GM12878 (cell line): ENCODE measurements at places on chromosomes 12 and 14. TPM values are rescaled to one million over a fixed set of nuclear protein-coding genes. Genes with fewer than 3 reads are reported as not detected.

GRCh38 chr12:91057368-91058165 lies at the start of gene KERA:
Gene KERA, minus strand, starts transcription at chr12:91058024. Its CDS starts 1,743 bp downstream, at chr12:91056281.
- H3K4me1 ChIP-seq, result no peaks in the 10 kb centered on the region
- no peak within 1 kb of the TSS for H3K4me3 ChIP-seq
- H3K27me3 ChIP-seq, result no peaks in the 10 kb centered on the region
- DNase-seq, result no peak

GRCh38 chr12:2443776-2444175 lies 351.0 kb upstream of the FKBP4 start:
- H3K4me3 ChIP-seq, result no peak overlapping the region
- H3K27ac ChIP-seq, result no peak overlapping the region
- no peaks in the 10 kb centered on the region for H3K36me3 ChIP-seq

GRCh38 chr12:54230555-54230954 lies 41.8 kb upstream of the SMUG1 start:
- no peak overlapping the region for H3K27ac ChIP-seq
- no peaks in the 10 kb centered on the region for H3K36me3 ChIP-seq
- no peak overlapping the region for H3K4me3 ChIP-seq

Gene INHBC
- polyA plus RNA-seq, result 0.09 TPM in 1 of 2 replicates, not detected in the other

DNA sequence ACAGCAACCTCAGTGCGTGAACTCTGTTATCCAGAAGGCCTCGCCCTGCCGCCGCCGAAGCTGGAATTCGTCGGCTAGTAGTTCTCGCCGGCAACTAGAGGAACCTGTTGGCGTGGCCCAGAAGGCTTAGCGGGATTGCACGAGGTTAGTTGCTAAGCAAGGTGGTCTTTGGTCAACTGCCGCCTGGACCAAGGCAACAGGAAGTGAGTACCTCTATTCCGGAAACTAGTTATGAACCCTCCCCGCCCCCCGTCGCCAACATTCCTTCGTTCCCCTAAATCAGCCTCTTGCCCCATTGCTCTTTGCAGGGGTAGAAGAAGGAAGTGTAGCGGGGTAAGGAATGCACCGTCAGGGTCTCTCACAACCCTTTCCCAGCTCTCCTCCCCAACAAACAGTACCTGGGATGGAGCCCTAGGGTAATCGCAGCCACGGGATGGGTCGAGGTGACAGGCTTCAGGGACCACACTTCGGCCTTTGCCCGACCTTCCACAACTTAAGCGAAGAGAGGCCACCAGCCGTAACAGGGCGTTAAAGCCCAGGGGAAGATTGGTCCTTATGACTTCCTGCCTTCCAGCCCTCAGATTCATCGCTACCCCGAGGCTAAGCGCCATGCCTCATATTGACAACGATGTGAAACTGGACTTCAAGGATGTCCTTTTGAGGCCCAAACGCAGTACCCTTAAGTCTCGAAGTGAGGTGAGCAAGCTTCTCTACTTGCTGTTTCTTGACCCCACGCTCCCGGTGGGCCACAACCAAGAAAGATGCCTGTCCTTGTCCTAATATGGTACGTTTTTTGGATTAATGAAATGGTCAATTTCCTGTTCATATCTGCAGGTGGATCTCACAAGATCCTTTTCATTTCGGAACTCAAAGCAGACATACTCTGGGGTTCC lies at the start of gene GMPR2:
GMPR2 (plus strand) TSS at position 285 of the 893 bp plus-strand sequence; CDS start at position 610, 325 bp downstream.
- H3K4me1 ChIP-seq, result peaks cover 14% of the 10 kb centered on the region
- H3K36me3 ChIP-seq, result peaks cover 25% of the 10 kb centered on the region
- no peaks in the 10 kb centered on the region for H3K27me3 ChIP-seq
- peak within 1 kb of the TSS; percentile 87 for H3K4me3 ChIP-seq
- peak within 1 kb of the TSS; percentile 84 for H3K27ac ChIP-seq

DNA sequence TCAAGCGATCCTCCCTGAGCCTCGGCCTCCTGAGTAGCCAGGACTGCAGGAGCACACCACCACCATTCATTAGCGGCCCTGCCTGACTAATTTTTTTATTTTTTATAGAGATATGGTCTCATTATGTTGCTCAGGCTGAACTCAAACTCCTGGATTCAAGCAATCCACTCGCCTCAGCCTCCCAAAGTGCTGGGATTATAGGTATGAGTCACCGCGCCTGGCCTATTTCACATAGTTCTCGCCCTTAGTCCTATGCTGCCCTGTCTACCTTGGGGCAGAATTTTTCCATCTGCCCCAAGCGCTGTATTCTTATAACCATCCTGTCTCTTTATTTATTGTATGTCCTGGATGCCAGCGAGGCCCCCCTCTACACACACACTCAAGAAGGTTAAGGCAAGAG lies 50.9 kb upstream of the BCL2L14 start:
- no peak overlapping the region for H3K27ac ChIP-seq
- H3K27me3 ChIP-seq, result no peaks in the 10 kb centered on the region
- H3K36me3 ChIP-seq, result no peaks in the 10 kb centered on the region
- no peak overlapping the region for H3K4me3 ChIP-seq
- H3K4me1 ChIP-seq, result peaks cover 33% of the 10 kb centered on the region

Gene EXOC3L4
- not detected in 2 replicates for polyA plus RNA-seq

Gene CLEC6A
- polyA plus RNA-seq, result not detected in 2 replicates

- peaks cover 9% of the 10 kb centered on the region; the same call in 1 of the 2 replicates for H3K27me3 ChIP-seq
- no peaks in the 10 kb centered on the region for H3K4me1 ChIP-seq
- H3K27ac ChIP-seq, result no peak overlapping the region
- no peak for DNase-seq
- no peaks in the 10 kb centered on the region for H3K36me3 ChIP-seq
Observed at GRCh38 chr14:104140213-104140462, 1.8 kb downstream of the KIF26A start.

- no peaks in the 10 kb centered on the region for H3K27me3 ChIP-seq
- no peak overlapping the region for H3K27ac ChIP-seq
- peak; percentile 33 for DNase-seq
Observed at GRCh38 chr12:7369274-7369729, 65.4 kb downstream of the ACSM4 start.

- no peak overlapping the region for H3K4me3 ChIP-seq
- peaks cover 14% of the 10 kb centered on the region for H3K4me1 ChIP-seq
- no peak overlapping the region for H3K27ac ChIP-seq
Observed at GRCh38 chr12:51910168-51910567, 2.9 kb downstream of the ACVRL1 start.

- no peak overlapping the region for H3K4me3 ChIP-seq
- H3K27ac ChIP-seq, result no peak overlapping the region
- no peaks in the 10 kb centered on the region for H3K36me3 ChIP-seq
- DNase-seq, result no peak
- H3K27me3 ChIP-seq, result no peaks in the 10 kb centered on the region
Observed at GRCh38 chr12:8828257-8829124, 6.1 kb downstream of the A2ML1 start.

DNA sequence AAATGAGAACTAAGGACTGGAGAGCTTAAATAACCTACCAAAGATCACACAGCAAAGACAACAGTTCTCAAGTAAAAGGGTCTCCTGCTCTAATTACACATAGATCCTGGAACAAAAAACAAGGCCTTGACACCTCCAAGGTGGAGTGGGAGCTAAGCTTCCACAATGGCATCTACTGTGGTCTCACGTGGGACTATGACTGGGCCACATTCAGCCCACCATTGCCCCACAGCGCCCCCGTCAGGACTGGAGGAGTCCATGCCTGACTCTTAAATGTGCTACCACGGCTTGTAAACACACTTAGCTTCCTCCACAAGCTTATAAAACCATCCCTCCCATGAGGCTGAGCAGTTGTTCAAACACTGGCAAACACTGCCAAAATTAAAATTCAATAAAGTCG lies 88.5 kb downstream of the GCH1 start:
- no peak for DNase-seq
- H3K4me1 ChIP-seq, result no peaks in the 10 kb centered on the region
- no peak overlapping the region for H3K27ac ChIP-seq
- no peaks in the 10 kb centered on the region for H3K27me3 ChIP-seq
- no peaks in the 10 kb centered on the region for H3K36me3 ChIP-seq

DNA sequence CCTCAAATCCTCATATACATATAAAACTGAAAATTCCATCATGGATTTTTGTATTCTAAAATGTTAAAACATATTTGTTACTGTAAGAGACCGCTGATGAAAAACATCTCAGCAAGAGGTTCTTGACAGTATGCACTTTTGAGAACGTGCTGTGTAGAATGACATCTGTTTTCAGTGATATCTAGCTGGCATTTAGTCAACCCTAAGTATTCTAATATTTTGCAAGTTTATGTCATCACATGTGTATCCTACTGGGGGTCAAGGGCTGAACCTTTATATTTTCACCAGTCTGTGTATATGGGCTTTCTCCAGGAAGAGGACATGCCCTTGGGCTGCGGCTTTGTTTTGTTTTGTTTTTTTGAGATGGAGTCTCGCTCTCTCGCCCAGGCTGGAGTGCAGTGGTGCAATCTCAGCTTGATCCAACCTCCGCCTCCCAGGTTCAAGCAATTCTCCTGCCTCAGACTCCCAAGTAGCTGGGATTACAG lies 22.0 kb upstream of the YARS2 start:
- DNase-seq, result no peak
- no peak overlapping the region for H3K4me3 ChIP-seq
- no peak overlapping the region for H3K27ac ChIP-seq
- no peaks in the 10 kb centered on the region for H3K27me3 ChIP-seq

- H3K4me1 ChIP-seq, result peaks cover 5% of the 10 kb centered on the region
- H3K36me3 ChIP-seq, result no peaks in the 10 kb centered on the region
- H3K4me3 ChIP-seq, result no peak overlapping the region
- DNase-seq, result no peak
- no peaks in the 10 kb centered on the region for H3K27me3 ChIP-seq
Observed at GRCh38 chr12:67433385-67434175, 164.4 kb downstream of the CAND1 start.

Gene LBHD2
- not detected in 2 replicates for polyA plus RNA-seq

DNA sequence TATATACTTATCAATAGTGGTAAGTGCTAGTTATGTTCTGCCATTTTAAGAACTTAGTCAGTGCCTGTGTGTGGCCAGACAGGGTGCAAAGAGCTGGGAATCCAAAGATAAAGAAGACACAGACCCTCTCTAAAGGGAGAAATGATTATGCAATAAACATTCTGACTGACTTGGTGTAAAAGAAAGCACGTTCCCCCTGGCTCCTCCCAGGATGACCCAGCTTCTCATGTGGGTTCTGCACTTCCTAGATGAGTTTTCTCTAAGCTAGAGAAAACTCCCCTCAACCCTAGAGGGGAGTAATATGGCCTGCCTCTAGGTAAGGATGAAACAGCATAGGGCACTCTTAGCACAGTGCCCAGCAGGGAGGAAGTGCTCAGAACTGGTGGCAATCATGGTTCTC lies 231.2 kb downstream of the VRK1 start:
- H3K4me1 ChIP-seq, result no peaks in the 10 kb centered on the region; the same call in 1 of the 2 replicates
- H3K4me3 ChIP-seq, result no peak overlapping the region
- no peak for DNase-seq
- H3K36me3 ChIP-seq, result no peaks in the 10 kb centered on the region
- no peak overlapping the region for H3K27ac ChIP-seq

Gene TOMM20L
- not detected in 2 replicates for polyA plus RNA-seq
